NCI-H2107 (cell line): ENCODE measurements at places on chromosomes 13 and 19.
A peak's percentile ranks its signal among the peaks of the same experiment; 100 is the strongest.

- DNase-seq = no peak
These were observed 13.2 kb downstream of the GTF2F2 start for GRCh38 chr13:45133396-45134118.

- no peak for DNase-seq
These were observed 2.0 kb downstream of the COLGALT1 start for GRCh38 chr19:17557466-17557865.

DNA sequence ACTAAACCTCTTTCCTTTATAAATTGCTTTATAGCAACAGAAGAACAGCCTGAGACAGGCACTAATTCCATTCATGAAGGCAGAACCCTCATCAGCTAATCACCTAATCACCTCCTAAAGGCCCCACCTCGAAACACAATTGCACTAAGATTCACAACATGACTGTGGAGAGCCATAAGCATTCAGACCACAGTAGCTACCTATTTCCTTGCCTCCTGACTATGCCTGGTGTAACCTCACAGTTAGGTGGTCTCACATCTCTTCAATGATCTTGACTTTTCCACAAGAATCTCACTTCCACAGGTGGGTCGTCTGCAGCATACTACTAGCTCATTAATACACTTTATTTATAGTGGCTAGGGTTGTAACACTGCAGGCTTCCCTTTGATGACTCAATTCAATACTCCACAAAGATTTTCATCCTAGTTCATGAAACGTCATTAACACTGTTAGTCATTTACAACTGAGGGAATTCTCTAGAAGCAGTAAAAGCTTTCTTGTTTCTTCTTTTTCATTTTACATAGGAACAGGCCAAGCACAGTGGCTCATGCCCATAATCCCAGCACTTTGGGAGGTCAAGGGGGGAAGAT is 27.1 kb downstream of the STK24 start:
- DNase-seq = no peak

DNA sequence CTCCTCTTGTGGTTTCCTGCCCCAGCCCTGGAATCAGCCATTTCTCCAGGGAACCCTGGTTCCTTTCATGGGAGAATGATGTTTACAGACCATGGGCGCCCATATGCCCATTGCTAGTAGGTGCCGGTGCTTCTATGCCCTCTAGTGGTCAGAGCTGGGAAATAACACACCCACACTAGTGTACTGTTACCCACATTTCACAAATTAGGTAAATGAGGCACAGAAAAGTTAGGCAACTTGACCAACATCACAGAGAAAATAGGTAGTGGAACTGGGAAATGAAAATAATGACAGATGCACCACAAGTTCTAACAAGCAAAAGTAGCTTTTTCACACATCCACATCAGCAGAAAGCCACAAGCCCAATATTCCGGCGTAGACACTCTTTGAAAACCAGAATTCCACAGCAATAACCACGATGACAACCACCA is 1.3 kb upstream of the CEACAM3 start:
- DNase-seq = peak; percentile 42

DNA sequence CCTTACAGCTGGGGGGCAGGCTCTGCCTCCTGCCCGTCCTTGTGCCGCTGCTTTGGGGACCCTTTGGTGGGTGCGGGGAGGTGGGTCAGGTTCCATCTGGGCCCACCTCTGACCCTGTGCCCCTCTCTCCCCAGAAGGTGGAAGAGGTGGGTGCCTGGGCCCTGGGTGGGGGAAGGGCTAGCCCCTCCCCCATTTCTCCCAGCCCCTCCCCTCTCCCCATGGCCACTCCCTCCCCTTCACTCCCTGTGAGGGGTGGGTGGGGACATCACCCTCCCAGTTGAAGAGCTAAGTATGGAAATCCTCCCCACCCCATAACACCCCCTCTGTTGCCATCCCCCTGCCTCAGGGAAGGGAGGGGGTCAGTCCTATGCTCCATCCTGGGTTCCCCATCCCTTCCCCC is 14.2 kb downstream of the ARHGEF1 start:
- DNase-seq = no peak

DNA sequence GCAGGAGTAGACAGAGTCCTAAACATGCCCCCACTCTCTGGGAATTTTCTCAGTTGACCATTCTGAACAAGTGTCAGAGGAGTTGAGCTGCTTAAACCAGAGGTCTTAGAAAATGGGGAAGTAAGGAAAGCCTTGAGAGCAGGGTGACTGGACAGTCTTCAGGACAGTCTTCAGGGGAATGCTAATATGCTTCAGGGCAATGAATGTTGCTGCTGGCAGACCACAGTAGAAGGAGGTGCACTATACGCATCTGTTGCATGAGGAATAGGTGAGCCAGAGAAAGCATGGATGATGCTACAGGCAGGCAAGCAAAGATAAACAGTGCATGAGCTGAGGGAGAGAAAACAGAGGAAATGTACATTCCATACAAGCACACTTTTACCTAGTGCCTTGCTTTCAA is 196.6 kb upstream of the GPR12 start:
- DNase-seq = no peak

DNA sequence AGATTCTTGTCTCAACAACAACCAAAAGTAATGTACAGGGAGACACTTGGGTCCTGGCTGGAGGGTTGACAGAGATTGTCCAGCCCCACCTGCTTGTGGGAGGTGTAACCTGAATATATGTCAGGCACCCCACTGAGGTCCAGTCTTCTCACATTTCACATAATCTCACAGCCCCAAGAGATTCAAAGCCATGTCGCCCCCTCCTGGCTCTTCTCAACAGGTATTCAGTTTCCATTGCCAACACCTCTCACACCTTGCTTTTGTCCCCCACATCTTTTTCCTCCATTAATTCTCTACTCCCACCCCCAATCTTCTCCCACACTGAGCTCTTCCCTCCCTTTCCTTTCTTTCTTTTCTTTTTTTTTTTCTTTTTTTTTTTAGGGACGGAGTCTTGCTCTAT is 11.2 kb downstream of the UNC13A start:
- DNase-seq = no peak

GRCh38 chr19:6707011-6707657 is 13.3 kb downstream of the C3 start:
- no peak for DNase-seq

GRCh38 chr19:575527-576506 is 3.4 kb downstream of the BSG start:
- no peak for DNase-seq

GRCh38 chr19:48372904-48373303 is 8.7 kb downstream of the SYNGR4 start:
- DNase-seq = peak; percentile 79

GRCh38 chr19:5156231-5156986 is 184.2 kb downstream of the PTPRS start:
- no peak for DNase-seq

DNA sequence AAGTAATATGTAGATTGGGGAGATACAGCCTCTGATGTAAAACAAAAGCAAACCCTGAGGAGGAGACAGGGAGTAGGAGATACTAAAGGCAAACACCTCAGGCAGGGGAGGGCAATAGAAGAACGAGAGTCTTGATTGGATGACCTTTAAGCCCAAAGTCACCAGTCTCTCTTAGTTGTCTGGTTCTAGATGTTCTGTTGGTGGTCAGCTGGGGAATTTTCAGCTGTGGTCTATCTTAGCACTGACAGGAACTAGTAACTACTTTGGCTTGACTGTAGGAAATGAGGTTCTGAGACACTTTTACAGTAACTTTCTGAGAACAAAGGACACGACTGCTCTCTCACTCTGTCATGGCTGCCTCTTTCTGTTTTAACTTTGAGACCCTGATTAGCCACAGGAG is 290.7 kb upstream of the MIR17HG start:
- DNase-seq = no peak
